RWPE2 (cell line): ENCODE measurements at places on chromosomes 3 and 15.

GRCh38 chr15:101246391-101246790, 5.5 kb downstream of the CHSY1 start:
- DNase-seq, result no peak

GRCh38 chr15:82750831-82751180, 41.1 kb upstream of the AP3B2 start:
- no peak for DNase-seq

- DNase-seq, result no peak
These were observed 48.3 kb downstream of the MITF start for GRCh38 chr3:69787436-69788168.

DNA sequence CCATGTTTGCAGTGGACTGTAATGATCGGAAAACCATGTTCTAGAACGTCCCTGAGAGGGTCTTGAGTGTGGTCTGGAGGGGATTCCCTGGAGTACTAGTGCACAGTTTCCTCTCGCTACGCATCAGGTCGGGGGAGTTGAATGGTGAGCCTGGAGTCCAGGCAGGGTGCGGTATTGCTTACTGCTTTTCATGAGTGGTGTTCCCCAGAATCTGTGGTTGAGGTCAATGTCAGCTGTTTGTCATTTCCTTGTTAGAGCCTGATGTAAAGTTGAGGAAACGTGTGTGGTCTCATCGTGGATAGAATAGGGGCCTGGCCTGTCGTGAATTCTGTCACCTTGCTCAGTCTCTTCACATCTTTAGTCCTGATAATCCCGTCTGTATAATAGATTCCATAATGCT, 328.2 kb upstream of the LRRFIP2 start:
- DNase-seq, result no peak

- DNase-seq, result no peak
These were observed 5.4 kb upstream of the ABHD17C start for GRCh38 chr15:80689716-80690115.

GRCh38 chr3:154779571-154779970, 300.5 kb upstream of the MME start:
- no peak for DNase-seq

DNA sequence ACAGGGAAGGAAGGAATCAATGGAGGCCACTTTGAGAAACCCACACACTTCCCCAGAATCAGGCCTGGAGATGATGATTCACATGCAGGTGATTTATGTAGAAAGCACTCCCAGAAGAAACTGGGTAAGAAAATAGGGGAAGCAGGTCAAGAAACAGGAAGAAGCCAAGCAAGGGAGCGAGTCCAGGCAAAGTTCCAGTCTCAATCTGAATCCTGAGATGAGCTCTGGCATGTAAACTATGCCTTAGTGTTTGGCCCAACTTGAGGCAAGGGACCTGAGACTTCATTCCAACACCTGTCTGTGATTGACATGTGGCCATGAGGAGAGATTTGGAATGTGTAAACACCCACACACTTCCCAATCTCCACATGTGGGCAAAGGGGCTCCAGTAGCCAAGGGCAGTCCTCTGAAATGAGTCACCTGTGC, 61.6 kb upstream of the CTNNB1 start:
- peak; percentile 71 for DNase-seq

GRCh38 chr3:13011573-13012220, 61.5 kb downstream of the IQSEC1 start:
- DNase-seq, result no peak

GRCh38 chr15:100592898-100593297, 9.1 kb downstream of the LINS1 start:
- DNase-seq, result no peak

DNA sequence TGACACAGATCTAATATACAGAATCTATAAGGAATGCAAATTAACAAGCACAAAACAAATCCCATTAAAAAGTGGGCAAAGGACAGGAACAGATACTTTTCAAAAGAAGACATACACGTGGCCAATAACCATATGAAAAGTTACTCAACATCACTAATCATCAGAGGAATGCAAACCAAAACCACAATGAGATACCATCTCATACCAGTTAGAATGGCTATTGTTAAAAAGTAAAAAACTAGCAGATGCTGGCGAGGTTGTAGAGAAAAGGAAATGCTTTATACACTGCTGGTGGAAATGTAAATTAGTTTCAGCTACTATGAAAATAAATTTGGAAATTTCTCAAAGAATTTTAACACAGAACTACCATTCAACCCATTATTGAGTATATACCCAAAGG, 50.7 kb downstream of the ADAMTS17 start:
- DNase-seq, result no peak

DNA sequence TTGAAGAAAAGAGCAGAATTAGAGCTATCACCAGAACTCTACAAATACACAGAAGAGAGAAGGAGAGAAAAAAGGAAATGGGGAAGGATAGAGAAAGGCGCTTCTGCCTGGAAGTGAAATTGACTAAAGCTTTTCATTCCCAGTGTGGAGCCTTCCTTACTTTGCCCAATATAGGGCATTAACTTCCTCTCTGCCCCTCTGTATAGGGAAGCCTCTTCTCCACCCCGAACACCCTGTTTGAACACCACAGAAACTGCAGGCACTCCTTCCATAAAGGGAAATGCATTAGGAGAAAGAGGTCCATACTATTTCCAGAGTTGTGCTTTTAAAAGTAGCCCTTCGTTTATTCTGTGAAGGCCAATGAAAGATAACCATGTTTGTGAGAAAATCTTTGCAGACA, 248.5 kb downstream of the RAP2B start:
- DNase-seq, result no peak

DNA sequence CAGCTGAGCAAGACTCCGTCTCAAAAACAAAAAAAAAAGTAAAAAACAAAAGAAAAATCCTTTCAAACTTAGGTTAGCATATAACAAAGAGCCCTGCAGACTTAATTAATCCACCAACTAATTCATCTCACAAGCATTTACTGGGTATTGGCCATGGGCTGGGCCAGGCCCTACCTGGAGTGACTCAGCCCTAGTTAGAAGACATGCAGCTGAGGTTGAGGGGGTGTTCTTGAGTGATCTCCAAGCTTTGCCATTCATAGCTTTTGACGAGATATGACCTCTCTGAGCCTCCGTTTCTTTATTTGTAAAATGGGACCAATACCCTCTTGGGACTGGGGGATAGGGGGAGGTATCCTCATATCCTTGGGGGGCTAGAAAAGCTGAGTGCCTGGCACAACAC, 7.8 kb downstream of the FBXL22 start:
- no peak for DNase-seq

- DNase-seq, result no peak
These were observed 49.5 kb downstream of the HEG1 start for GRCh38 chr3:125006291-125006731.

- no peak for DNase-seq
These were observed 53.2 kb downstream of the LHFPL4 start for GRCh38 chr3:9500108-9501050.

DNA sequence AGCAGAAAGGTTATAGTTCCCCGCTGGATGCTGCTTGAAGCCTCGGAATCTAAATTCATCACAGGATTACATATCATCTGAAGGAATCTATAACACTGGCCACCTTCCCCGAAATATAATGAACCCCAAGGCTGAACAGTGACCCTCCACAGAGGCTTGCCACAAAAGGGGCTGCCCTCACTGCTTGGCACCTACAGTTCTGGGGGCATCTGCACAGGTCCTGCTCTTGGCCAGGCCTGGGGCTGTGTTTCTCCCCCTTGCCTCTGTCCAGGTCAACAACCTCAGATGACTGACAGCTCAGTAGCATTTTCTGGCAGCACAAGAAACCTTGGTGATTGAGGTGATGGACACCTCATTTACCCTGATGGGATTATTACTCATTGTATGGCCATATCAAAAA, 1.5 kb upstream of the ADAMTS17 start:
- no peak for DNase-seq

DNA sequence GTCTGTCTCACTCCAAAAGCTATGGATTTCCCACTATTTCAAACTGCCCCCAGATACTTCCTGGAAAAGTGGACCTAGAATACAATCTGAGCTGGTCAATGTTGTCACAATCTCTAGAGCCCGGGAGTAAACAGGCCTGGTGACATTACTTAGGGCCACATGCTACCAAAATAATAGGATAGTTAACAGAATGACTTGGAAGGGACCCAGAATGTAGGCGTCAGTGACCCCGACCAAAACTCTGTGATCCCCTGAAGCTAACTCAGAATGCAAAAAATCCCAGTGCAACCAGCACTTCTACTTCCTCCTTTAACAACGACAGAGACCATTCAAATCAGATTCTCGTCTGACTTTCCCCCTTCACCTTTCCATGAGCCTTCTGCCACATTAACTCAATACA, 51.5 kb upstream of the CDV3 start:
- DNase-seq, result no peak

DNA sequence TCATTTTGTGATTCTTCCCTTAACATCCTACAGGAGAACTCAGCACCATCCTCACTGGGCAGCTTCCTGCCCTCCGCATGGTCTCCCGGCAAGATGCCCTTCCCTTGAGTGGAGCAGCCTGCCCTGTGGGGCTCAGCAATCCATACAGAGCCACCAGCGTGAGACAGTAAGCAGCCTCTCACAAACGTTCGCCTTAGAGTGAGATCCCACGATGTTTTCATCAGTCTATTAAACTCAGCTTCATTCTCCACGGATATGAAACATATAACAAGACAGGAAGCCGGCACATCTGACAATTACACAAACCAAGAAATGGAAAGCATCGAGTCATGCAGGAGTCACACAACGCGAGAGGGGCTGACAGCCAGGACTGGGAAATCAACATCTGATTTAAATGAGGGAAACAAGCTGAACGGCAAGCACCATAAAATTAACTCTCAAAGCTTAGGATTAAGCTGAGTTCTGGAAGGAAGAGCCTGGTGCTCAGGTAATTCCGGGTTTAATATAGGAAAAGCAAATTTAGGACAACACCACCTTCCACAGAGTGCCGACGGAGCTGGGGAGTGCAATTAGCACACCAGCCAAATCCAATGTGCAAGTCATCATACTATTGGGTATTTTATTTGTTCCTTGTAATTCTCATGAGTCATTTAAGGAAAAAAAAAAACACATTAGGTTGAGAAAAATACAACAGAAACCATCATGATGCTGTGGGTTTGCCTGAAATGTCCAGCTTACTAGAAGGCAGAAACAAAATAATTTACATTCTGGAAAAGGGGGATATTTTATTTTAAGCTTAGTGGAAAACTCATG, 272.0 kb downstream of the OCA2 start:
- DNase-seq, result no peak

- peak; percentile 74 for DNase-seq
These were observed 35.7 kb downstream of the NGRN start for GRCh38 chr15:90300988-90301706.

GRCh38 chr15:95559875-95560394, 770.6 kb upstream of the NR2F2 start:
- peak; percentile 88 for DNase-seq

DNA sequence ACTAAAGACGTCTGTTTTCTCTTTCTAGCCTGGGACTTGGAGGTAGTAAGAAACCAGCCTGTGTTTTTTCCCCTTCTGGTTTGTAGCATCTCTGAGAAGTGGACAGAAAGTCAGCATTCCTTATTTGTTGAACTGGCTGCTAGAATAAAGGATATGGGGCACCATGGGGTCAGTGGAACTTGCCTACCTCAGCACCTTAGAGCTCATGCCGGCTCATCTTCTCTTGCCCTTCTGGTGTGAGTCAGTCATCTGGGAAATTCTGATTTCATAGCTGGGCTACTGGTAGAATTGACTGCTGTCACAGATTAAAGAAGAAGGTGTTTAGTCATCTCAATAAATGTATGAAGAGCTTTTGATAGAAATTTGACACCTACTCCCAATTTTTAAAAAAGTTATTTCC, 202.7 kb upstream of the TOPAZ1 start:
- DNase-seq, result no peak

- no peak for DNase-seq
These were observed 740 bp upstream of the OXSR1 start for GRCh38 chr3:38164643-38164951.

DNA sequence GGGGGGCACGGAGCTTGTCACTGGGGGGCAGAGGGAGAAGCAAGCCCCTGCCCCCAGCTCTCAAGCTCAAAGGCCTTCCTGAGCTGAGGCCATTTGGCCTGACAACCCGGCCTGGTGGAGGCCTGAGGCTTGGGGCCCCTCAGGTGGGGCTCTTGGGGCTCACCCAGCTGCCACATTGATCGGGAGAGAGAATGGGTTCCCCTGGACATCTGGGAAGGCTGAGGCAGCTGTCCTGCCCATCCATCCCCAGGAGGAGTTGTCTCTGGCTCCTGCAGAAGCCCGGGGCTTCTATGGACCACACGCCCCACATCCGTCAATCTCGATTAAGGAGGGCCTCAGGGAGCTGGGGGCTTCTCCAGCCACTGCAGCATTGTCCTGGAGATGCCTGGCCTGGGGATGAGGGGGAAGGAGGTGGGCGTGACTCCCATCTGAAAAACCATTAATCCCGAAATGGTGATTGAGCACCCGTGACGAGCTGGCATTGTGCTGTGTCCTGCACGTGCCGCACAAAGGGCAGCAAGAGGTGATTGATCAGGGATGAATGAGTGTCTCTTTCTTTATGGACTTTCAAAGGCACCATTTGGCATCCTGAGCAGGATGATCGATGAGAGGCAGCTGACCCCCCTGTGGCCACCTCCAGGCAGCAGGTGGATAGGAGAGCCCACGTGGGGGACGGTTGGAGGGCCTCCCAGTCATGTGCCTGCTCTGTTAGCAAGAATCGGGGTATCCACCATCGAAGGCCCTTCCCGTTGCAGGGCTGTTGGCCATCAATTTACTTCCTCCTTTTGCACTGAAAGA, 17.2 kb upstream of the CRABP1 start:
- no peak for DNase-seq

- DNase-seq, result no peak
These were observed 207.5 kb downstream of the PDCD6IP start for GRCh38 chr3:34005886-34006285.

- DNase-seq, result no peak
These were observed 19.1 kb upstream of the LSAMP start for GRCh38 chr3:116464276-116464798.

GRCh38 chr3:103516950-103517349, 1082.1 kb downstream of the ZPLD1 start:
- no peak for DNase-seq

- no peak for DNase-seq
These were observed 4.6 kb downstream of the OR5H15 start for GRCh38 chr3:98171071-98171470.

DNA sequence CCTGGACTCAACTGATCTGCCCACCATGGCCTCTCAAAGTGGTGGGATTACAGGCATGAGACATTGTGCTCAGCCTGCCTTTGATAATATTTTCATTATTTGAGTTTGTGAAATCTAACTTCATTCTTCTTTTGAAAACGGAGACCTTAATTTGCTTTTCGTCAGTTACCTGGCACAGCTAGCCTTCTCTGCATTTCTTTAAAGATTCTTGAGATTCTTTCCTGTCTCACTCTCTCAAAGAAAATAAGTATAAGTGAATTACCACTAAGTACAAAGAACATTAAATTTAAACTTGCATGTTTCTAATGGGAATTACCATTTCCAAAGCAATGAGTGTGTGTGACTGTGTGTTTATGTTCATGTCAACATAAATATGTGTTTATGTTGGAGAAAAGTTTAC, 187.9 kb downstream of the NFKBIZ start:
- DNase-seq, result no peak

DNA sequence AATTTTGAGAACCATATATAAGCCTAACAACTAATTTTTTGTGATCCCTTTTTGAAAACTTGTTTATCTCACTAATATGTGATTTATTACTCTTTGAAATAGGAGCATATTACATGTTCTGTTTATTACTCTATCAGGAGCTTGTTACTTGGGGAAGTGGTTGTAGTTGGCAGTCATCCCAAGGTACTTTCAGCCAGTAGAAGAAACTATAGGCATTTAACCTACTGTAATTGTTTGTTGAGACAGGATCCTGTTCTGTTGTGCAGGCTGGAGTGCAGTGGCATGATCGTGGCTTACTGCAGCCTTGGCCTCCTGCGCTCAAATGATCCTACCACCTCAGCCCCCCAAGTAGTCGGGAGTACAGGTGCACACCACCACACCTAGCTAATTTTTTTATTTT, 195.6 kb downstream of the TCF12 start:
- no peak for DNase-seq
